ENCODE measurements at places on chromosomes 7 and 10. TPM values are rescaled to one million over a fixed set of nuclear protein-coding genes. Genes with fewer than 3 reads are reported as not detected.

DNA sequence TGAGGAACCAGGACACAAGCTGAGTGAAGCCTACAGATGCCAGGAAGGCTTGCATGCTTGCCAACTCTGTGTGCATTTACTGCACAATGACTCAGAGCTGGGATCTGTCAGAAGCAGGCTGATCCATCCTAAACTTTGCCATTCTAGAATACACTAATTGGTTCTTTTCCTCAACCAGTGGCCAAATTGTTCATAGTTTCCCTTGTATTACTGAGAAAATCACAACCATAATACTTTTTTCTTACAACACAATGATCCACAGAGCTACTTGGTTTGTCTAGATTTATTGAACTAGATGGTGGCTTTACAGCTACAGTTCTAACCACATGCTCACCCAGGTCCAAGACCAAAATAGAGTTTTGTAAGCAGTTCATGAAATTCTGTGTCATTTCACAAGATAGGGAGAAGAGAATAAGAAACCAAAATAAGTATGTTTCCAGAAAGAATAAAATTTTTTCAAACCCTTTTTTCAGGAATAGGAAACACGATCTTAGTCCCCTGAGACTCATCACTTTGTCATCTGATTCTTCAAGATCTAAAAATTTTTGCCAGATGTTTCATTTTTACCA, 21.0 kb upstream of the LRRC17 start:
- peaks cover 14% of the 10 kb centered on the region for H3K4me1 ChIP-seq
- no peak for DNase-seq
- no peaks in the 10 kb centered on the region for H3K36me3 ChIP-seq
- H3K27me3 ChIP-seq = no peaks in the 10 kb centered on the region

GRCh38 chr7:138663725-138664710, 37.1 kb downstream of the SVOPL start:
- peak overlapping the region; percentile 86 for H3K27ac ChIP-seq
- no peak for DNase-seq
- no peaks in the 10 kb centered on the region for H3K27me3 ChIP-seq
- H3K4me3 ChIP-seq = peak overlapping the region; percentile 87
- H3K36me3 ChIP-seq = peaks cover 4% of the 10 kb centered on the region

DNA sequence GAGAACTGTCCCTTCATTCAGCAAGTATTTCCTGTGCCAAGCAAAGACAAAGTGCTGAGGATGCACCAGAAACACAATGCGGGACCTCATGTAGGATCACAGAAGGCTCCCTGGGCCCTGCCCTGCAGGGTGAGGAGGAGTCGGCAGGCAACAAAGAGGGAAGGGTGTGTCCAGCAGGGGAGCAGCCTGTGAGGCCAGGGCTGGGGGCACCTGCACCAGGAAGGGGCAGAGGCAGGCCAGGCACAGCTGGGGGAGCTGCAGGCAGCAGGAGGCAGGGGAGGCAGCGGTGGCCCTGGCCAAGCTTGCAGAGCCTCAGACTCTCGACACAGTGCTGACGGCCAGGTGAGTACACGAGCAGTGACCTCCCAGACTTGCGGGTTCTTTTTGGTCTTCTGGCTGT, 123.3 kb downstream of the SLIT1 start:
- no peaks in the 10 kb centered on the region for H3K36me3 ChIP-seq
- no peak for DNase-seq
- H3K4me1 ChIP-seq = peaks cover 8% of the 10 kb centered on the region
- H3K4me3 ChIP-seq = no peak overlapping the region
- no peak overlapping the region for H3K27ac ChIP-seq

- H3K36me3 ChIP-seq = no peaks in the 10 kb centered on the region
- peak overlapping the region; percentile 95 for H3K27ac ChIP-seq
- H3K27me3 ChIP-seq = no peaks in the 10 kb centered on the region
- DNase-seq = no peak
Measured at GRCh38 chr10:3470191-3470590, 297.6 kb upstream of the PITRM1 start.

GRCh38 chr10:24947304-24948097, 4.9 kb downstream of the PRTFDC1 start:
- H3K4me1 ChIP-seq = peaks cover 21% of the 10 kb centered on the region
- DNase-seq = no peak
- peaks cover 4% of the 10 kb centered on the region for H3K36me3 ChIP-seq

GRCh38 chr10:102066399-102067088, 1.4 kb downstream of the HPS6 start:
- H3K36me3 ChIP-seq = no peaks in the 10 kb centered on the region
- H3K27ac ChIP-seq = no peak overlapping the region
- no peaks in the 10 kb centered on the region for H3K4me1 ChIP-seq
- no peak for DNase-seq
- H3K4me3 ChIP-seq = peak overlapping the region; percentile 89

- no peak overlapping the region for H3K4me3 ChIP-seq
- H3K27me3 ChIP-seq = peaks cover 5% of the 10 kb centered on the region
- peaks cover 7% of the 10 kb centered on the region for H3K4me1 ChIP-seq
- no peak for DNase-seq
- H3K27ac ChIP-seq = no peak overlapping the region
Measured at GRCh38 chr7:87512906-87513305, 37.4 kb upstream of the ABCB4 start.

DNA sequence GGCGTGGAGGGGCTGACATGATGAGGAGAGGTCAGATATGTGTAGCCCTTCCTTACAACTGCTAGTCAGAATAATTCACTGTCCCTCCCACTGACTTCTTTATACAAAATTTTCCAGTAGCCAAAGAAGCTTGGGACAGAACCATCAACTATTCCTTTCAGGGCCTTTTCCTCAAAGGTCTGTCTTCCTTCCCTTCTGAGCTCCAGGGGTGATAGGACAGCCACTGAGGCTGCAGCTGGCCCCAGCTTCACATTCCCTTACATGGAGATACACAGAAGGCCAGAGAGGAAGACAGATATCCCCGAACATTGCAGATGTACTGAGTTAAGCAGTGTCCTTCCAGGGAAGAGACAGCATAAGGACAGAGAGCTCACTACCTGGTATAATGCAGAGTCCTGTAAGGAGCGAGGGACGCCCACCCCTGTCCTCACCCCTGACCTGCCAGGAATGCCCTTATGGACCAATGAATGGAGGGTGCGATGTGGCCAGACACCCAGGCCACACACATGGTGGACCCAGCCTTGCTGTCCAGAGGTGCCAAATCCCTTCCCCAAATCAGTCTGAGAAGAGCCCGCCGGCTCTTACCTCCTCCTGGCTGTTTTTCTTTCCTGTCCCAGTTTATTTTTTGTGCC, 754.7 kb downstream of the GRID1 start:
- H3K4me3 ChIP-seq = no peak overlapping the region
- H3K4me1 ChIP-seq = no peaks in the 10 kb centered on the region
- H3K36me3 ChIP-seq = no peaks in the 10 kb centered on the region

- DNase-seq = no peak
- H3K4me1 ChIP-seq = peaks cover 5% of the 10 kb centered on the region
- no peak overlapping the region for H3K4me3 ChIP-seq
- no peaks in the 10 kb centered on the region for H3K36me3 ChIP-seq
- no peak overlapping the region for H3K27ac ChIP-seq
- no peaks in the 10 kb centered on the region for H3K27me3 ChIP-seq
Measured at GRCh38 chr7:152522571-152523067, 86.8 kb upstream of the KMT2C start.

GRCh38 chr10:24897326-24897926, 55.0 kb downstream of the PRTFDC1 start:
- DNase-seq = no peak
- H3K27ac ChIP-seq = no peak overlapping the region
- peaks cover 11% of the 10 kb centered on the region for H3K4me1 ChIP-seq

DNA sequence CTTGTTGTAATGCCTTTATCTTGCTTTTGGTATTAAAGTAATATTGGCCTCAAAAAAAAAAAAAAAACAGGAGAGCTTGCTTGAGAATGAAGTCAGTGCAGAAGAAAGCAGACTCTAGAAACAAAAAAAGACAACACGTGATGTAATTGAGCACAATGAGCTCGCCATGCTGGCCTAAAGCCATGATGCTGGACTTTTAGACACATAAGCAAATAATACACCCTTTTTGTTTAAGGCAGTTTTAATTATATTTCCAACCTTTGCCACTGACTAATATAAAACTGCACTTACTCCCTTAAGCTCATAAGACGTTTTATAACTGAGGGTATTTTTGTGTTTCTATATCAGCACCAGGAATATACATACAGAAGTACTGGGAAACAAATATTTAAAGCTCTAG, 798.3 kb downstream of the KCNMA1 start:
- H3K4me3 ChIP-seq = no peak overlapping the region
- no peak overlapping the region for H3K27ac ChIP-seq
- H3K27me3 ChIP-seq = peaks cover 7% of the 10 kb centered on the region
- no peaks in the 10 kb centered on the region for H3K36me3 ChIP-seq
- H3K4me1 ChIP-seq = no peaks in the 10 kb centered on the region

GRCh38 chr7:131159961-131160361, 167.7 kb upstream of the MKLN1 start:
- H3K27ac ChIP-seq = no peak overlapping the region
- H3K36me3 ChIP-seq = no peaks in the 10 kb centered on the region
- DNase-seq = no peak
- H3K4me3 ChIP-seq = no peak overlapping the region
- H3K27me3 ChIP-seq = no peaks in the 10 kb centered on the region

DNA sequence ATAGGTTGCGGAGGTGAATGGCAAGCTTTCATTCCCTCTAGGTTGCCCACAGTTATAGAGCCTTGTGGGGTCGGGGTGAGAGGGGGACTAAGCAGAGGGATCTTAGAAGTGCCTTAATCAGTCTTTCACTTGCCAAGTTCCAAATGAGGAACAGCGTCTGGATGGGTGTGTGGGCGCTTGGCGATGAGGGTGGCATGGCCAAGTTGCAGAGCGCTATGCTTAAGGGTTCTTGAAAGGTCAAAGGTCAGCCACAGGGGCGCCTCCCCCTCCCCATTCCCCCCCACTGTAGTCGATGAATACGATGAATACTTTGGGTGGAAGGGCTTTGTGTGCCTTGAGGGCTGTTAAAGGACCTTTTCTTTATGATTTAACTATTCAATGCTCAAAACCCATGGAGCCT, 185.0 kb downstream of the TCF7L2 start:
- H3K4me1 ChIP-seq = peaks cover 45% of the 10 kb centered on the region
- H3K27ac ChIP-seq = no peak overlapping the region
- H3K36me3 ChIP-seq = peaks cover 10% of the 10 kb centered on the region
- peaks cover 11% of the 10 kb centered on the region for H3K27me3 ChIP-seq
- H3K4me3 ChIP-seq = no peak overlapping the region

DNA sequence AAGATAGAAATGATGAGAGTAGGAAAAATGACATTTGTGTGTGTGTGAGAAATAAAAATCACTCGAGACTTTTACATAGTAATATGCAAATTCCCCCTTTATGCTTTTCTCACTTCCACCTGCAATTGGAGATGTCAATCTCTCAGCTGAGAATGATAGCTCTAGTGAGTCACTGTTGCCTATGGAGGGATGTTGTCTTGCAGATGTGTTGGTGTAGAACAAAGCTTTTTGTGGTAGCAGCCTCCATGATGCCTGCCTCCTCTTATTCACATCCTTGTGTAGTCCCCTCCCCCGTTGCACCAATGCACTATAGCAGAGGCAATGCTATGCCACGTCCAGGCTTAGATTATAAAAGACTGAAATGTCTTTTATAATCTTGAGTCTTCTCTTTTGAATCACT, 33.8 kb downstream of the SPAG6 start:
- H3K36me3 ChIP-seq = no peaks in the 10 kb centered on the region
- no peak for DNase-seq
- no peak overlapping the region for H3K4me3 ChIP-seq
- H3K4me1 ChIP-seq = peaks cover 12% of the 10 kb centered on the region
- no peak overlapping the region for H3K27ac ChIP-seq

DNA sequence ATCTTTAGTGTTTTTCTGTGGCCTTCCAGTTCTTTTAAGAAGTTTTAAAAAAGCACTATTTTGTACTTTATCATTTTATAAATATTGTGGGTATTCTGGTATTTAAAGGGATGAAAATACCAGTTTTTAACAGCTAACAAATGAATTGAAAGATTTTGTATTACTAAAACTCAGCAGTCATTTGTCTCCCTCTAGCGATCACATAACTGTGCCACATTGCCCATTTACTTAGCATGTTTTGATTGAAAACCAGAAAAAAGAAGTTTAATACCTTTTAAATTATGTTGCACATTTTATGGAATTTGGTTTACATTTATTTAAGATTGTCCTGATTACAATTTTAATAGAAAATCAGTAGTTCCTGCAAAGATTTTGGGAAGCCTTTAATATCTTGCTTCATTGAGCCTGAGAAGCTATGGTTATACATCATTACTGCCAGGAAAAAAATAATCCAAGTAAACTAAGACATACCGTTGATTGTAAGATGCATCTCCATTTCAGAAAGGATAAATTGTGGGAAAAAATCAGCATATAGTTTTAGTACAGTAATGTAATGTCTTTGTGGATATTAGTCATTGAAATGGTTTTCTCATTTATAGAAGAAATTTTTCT, 34.9 kb downstream of the TAX1BP1 start:
- no peak for DNase-seq
- no peaks in the 10 kb centered on the region for H3K27me3 ChIP-seq
- H3K4me1 ChIP-seq = no peaks in the 10 kb centered on the region
- H3K27ac ChIP-seq = no peak overlapping the region

DNA sequence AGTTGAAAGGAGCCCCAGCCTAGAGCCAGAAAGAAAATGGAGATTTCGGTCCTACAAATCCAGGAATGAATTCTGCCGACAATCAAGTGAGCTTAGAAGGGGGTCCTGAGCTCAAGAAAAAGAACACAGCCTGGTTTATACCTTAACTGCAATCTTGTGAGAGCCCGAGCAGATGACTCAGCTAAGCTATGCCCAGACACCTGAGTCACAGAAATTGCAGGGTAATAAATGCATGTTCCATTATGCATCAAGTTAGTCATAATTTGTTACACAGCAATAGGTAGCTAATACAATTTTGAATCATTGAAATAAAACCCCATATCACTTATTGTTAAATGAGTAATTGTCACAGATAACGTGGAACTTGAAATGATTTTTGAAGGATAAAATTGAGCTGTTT, 111.8 kb upstream of the FOXP2 start:
- no peak overlapping the region for H3K27ac ChIP-seq
- no peaks in the 10 kb centered on the region for H3K27me3 ChIP-seq
- H3K4me1 ChIP-seq = no peaks in the 10 kb centered on the region
- H3K4me3 ChIP-seq = no peak overlapping the region

GRCh38 chr7:77808517-77808916, 9.9 kb downstream of the PHTF2 start:
- H3K27me3 ChIP-seq = no peaks in the 10 kb centered on the region
- H3K27ac ChIP-seq = no peak overlapping the region
- peaks cover 43% of the 10 kb centered on the region for H3K36me3 ChIP-seq
- H3K4me3 ChIP-seq = no peak overlapping the region

GRCh38 chr7:131525820-131526219, 30.6 kb downstream of the PODXL start:
- no peaks in the 10 kb centered on the region for H3K27me3 ChIP-seq
- H3K4me1 ChIP-seq = no peaks in the 10 kb centered on the region
- DNase-seq = no peak
- no peak overlapping the region for H3K4me3 ChIP-seq

FGL2 gene
- total RNA-seq = 1.9 TPM

CYP26A1 gene
- total RNA-seq = 4.2 TPM

CUBN gene
- 2.2 TPM for total RNA-seq

NET1 gene
- total RNA-seq = 88.9 TPM

MCM10 gene
- total RNA-seq = 31.7 TPM

ZMYND11 gene
- total RNA-seq = 58.7 TPM

PIK3AP1 gene
- total RNA-seq = 3.7 TPM

SLC16A9 gene
- 18.2 TPM for total RNA-seq

ZNF117 gene
- total RNA-seq = 18.8 TPM

All from type B pancreatic cell (in vitro differentiated cells).